Left renal cortex interstitium (tissue), 4 donors: ENCODE measurements at places on chromosomes 4 and X.

DNA sequence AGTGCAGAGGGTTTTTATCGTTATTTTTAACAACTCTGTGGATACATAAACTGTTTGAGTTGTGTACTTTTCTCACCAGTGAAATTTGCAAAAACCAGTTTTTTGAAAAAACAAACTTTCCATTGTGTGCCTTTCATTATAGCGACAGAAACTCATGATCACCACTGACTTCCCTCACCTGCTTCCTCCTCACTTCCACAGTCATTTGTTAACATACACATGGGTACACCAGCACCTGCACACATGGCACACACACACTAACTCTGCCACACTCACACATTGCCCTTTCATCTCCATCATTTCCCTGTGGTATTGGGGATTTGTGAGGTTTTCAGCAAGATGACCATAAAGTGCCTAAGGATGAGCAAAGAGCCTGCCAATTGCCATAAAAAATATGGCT is 20.6 kb downstream of the CLDN22 start:
- DNase-seq, result no peak

- no peak for DNase-seq
These were observed 204.1 kb downstream of the MAPK10 start for GRCh38 chr4:86155766-86156165.

DNA sequence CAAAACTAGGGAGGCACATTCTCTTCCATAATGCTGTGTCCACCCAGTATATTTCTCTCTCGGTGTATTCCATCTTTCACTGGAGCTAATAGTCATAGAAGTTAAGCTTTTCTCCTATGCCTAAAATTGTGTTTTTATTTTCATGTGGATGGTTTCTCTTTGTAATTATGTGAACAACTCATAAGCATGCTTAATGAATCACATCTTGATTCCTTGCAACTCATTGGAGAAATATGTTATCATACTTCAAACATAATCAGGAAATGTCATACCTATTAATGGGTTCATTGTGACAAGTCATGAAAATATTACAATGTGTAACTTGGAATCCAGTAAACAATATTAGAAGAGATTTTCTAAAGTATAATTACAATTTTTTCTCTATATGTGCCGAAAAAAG is 186.3 kb downstream of the SLC7A11 start:
- no peak for DNase-seq

DNA sequence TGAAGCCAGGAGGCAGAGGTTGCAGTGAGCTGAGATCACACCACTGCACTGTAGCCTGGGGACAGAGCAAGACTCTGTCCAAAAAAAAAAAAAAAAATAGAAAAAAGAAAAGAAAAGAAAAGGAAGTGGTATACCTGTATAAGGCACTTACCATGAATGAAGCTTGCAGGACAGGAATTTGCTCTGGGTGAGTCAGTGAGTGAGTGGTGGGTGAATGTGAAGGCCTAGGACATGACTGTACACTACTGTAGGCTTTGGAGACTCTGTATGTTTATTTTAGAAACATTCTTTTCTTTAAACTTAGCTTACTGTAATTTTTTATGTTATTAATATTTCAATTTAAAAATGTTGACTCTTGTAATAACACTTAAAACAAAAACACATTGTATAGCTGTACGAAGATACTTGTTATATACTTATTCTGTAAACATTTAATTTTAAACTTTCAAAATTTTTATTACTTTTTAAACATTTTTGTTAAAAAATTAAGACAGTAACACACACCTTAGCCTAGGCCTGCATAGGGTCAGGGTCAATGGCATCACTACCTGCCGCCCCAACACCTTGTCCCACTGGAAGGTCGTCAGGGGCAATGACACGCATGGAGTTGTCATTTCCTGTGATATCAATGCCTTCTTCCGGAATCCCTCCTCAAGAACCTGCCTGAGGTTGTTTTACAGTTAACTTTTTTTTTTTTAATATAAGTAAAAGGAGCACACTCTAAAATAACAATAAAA is 78.7 kb downstream of the CLNK start:
- DNase-seq, result no peak

DNA sequence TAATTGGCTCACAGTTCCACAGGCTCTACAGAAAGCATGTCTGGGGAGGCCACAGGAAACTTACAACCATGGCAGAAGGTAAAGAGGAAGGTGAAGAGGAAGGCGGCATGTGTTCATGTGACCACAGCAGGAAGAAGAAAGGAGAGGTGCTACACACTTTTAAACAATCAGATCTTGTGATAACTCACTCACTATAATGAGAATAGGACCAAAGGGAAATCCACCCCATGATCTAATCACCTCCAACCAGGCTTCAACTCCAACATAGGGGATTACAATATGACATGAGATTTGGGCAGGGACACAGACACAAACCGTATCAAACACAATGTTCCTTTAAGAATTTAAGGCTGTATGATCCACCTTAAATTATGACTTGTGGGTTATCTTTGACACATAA is 10.5 kb upstream of the PGM2 start:
- no peak for DNase-seq

DNA sequence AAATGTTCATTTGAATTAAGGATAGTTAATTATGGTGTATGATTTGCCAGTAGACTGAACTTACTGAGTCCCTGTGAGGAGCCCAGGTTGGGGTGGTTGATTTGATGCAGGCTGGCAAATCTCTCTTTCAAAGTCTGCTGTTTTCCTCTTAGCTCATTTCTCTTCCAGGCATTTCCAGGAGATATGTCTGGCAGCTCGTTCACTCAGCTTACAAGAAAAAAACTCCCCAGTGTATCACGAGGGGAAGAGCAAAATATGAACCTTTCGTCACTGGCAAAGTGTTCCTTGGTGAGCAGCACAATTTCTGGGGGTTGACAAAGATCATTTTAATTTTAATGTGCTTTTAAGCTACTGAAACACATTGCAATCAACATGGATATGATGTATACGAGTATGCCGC is 244.2 kb downstream of the CBLL2 start:
- no peak for DNase-seq

DNA sequence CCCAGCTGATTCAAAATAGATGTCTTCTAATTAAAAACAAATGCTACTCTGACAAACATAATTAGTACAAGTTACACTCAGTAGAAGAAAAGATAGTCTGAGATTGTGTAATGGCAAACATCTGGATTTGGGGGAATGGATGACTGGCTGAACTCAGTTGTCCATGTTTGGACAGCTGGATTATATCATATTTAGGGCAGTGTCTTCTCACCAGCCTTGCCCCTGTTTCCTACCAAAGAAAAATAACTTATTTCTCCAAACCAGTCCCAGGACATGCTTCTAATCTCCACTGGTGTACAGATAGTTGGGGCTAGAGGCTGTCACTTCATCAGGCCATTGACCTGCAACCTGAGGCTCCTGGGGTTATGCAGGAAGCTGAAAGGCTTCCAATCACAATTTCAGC is 237.3 kb downstream of the USP46 start:
- DNase-seq, result no peak

- no peak for DNase-seq
These were observed at the start of gene LRP2BP for GRCh38 chr4:185395238-185395955. TSS of gene LRP2BP (minus strand) at chr4:185395924. CDS start at chr4:185378186, 17,738 bp downstream.

- DNase-seq, result no peak
These were observed 14.5 kb upstream of the KDM5C start for GRCh38 chrX:53239474-53239873.

DNA sequence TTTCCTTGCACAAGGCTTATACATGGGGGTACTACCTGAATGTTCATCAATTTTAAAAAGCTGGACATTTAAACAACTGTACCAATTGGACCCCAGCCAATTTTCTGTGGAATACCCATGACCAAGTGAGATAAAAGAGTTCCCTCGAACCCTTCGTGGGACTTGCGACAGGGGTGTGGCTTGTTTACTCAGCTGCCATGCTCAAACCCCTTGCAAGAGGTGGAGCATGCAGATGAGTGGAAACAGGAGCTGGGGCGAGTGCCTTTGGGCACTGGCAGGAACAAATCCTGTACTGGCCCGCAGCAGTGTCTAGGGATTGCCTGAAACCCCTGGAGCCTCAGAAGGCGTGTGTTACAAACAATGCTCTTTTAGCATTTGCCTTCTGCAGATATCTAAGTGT is 144.2 kb downstream of the PDHA2 start:
- no peak for DNase-seq

- DNase-seq, result no peak
These were observed 284.1 kb downstream of the ANTXR2 start for GRCh38 chr4:79788884-79789283.

DNA sequence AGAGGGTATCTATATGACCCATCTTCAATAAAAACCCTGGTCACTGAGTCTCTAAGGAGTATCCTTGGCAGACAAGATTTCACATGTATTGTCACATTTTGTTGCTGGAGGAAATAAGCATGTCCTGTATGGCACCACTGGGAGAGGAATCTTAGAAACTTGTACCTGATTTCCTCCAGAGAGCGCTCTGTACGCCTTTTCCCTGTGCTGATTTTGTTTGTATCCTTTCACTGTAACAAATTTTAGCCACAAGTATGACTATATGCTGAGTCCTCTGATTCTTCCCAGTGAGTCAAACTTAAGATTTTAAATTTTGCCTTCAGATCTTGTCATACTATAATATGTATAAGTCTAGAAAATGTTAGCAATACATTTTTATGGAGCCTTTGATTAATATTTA is 102.8 kb downstream of the ITIH6 start:
- DNase-seq, result no peak

DNA sequence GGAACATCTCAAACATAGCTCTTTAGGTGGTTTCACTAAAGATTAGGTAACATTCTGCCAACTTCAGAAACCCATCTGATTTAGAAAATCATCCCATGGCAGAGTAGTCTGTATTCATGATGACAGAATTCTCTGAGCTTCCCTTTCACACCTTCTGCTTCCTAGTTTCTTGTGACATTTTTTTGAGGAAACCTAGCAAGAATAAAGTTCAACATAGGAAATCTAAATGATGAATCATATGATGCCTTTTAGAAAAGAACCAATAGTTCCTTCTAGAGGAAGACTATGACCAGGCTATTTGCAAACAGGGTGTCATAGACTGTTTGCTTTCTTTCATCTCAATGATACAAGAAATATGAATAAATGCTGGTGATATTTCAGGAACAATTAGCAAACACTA is 49.8 kb upstream of the CAMK2D start:
- no peak for DNase-seq

- DNase-seq, result no peak
These were observed 343.8 kb upstream of the CLNK start for GRCh38 chr4:11028334-11028733.

DNA sequence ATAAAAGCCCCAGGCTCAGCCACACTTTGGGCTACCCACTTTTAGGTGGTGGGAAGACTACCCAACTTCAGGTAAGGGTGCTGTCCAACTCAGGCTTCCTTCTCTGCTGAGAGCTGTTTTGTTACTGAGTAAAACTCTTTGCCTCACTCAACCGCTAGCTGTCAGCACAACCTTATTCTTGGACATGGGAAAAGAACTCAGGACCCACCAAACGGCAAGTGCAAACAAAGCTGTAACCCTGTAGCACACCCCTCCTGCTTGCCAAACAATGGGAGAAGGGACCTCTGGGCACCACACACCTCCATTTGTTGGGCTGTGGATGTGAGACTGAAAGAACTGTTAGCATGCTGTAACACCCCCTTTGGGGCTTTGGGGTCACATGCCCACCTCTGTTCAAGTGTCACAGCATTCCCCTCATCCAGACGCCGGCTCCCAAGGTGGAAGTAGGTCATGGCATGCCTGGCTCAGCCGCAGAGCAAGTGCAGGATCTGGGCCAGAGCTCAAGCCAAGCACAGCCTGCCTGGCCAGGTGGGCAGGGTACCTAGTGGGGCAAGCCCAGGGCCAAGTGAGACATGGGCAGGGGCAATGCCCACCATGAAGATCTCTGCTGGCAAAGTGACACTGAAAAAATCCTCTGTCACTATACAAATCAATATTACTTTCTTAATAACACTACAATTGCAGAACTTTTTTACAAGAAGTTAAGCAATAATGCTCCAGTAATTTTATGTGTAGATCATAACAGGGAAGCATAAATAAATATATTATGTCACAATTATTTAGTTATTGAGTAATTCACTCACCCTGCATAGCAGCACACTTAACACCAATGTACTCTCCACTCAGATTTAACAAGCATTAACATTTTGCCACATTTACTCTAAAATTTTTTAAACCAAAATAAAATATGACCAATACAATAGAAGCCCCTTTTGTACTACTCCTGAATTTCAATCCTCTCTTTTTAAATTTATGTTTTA is 107.2 kb downstream of the TBCK start:
- no peak for DNase-seq

DNA sequence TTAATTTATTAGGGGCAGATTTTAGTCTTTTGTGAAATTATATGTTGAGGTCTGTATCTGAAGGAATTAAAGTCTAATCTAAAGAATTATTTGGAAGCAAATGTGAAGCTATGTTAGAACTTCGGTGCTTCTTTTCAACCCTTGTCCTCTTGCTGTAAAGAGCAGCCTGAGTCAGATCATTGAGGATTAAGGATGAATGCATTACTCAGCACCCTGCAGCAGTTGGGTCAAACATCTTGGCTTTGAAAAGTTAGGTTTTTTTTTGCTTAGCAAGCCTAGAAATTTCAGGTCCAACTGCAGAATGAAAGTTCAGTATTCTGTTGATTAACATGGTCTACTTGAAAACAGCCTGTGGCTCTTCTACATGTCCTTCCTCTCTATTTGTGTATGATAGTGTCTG is 57.6 kb downstream of the SLC4A4 start:
- no peak for DNase-seq

DNA sequence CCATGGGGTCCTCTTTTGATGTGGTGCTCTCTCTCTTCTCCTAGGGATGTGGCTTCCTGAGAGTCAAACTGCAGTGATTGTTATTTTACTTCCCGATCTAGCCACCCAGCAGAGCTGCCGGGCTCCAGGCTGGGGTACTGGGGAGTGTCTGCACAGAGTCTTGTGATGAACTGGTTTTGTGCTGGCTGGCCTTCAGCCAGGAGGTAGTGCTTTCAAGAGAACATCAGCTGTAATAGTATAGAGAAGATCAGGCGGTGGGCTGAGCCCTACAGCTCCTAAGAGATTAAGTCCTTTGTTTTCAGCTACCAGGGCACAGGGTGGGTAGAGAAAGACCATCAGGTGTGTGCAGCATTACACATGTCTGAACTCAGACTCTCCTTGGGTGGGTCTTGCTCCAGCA is 59.0 kb upstream of the AGTR2 start:
- no peak for DNase-seq

GRCh38 chr4:128768373-128768996 is 41.0 kb upstream of the JADE1 start:
- no peak for DNase-seq

GRCh38 chrX:68717196-68717595 is 69.7 kb downstream of the STARD8 start:
- DNase-seq, result no peak

DNA sequence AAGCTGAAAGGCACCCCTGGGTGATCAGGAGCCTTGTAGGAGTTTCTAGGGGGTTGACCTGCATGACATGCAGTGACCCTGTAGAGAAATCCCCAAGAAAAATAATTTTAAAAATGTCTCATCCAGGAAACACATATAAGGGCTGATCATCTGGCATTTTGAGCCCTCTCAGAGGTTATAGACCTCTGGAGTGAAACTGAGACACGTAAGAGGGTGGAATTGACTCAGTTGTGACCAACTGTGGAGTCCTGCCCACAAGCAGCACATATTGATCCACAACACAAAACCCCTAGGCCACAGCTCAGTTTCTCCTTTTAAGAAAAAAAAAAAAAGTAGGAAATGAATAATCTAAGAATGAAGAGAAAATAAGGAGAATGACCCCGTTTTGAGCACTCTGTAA is 32.5 kb upstream of the MTMR8 start:
- DNase-seq, result no peak

GRCh38 chr4:150280081-150280895 is 202.0 kb downstream of the DCLK2 start:
- DNase-seq, result no peak
